Activated naive CD4-positive, alpha-beta T cell treated with anti-CD3 and anti-CD28 coated beads for 36 hours (primary cell): ENCODE measurements at places on chromosomes 2 and 18. TPM values are rescaled to one million over a fixed set of nuclear protein-coding genes. Genes with fewer than 3 reads are reported as not detected.
A peak's percentile ranks its signal among the peaks of the same experiment; 100 is the strongest.

DNA sequence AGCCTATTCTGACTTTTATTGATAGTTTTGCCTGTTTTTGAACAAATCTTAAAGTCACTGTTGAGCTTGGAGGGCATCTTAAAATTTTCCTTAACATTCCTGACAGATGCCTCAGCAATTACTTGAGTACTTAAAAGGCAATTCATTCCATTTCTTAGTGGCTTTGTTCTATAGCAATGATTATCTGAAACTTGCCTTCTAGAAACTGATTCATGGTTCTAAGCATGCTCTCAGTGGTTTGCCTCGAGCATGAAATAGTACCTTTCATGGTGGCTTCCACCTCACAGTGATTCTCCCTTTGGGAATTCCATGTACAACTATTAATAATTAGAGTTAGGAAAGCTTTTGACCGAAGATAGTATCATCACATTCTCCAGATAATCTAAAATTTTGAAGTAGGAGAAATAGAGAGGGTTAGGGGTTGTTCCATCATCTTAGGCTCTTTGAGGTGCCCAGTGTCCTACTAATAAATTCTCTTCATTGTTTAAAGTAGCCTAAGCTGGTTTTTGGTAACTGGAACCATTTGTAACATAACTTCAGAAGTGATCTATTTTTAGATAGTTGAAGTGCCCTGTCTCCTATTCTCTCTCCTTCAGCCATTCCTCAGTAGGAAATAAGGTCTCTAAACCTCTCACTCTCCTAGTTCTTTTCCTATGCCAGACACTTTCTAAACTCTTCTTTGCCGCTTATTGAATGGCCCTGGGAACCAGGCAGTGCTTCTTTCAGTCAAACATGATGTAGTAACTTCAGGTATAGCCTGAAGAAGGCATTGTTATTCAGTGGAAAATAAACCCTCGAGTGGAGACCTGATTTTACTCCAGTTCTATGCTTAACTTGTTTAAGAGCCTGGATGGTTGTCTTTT is 156.1 kb downstream of the HAUS1 start:
- no peak for DNase-seq

GRCh38 chr18:62342884-62343283 is 17.8 kb downstream of the TNFRSF11A start:
- DNase-seq: no peak

DNA sequence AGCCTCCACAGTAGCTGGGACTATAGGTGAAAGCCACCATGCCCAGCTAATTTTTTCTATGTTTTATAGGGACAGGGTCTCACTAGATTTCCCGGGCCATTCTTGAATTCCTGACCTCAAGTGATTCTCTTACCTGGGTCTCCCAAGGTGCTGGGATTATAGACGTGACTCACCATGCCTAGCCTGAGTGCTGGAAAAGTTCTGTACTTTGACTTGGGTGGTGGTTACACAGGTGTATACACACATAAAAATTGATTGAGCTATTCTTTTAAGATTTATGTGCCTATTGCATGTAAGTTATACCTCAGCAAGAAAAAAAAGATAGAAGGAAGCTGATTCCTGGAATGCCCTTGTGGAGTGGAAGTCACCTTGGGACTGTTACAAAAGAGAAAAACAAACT is 34.8 kb upstream of the KCNF1 start:
- no peak for DNase-seq

DNA sequence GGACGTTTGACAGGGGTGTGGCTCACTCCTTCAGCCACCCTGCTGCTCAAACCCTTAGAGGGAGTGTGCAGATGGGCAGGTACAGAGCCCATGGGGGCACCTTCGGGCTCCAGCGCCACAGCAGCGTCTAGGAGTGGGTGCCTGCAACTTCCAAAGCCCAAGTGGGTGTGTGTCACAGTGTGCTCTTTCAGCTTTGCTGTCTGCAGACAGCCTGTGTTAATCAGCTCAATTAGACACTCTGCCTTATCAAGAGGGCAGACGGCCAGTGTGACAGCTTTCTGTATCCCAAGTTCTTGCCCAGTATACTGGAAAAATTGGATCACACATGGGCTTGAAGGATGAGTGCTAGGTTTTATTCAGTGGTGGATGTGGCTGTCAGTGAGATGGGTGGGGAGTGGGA is 96.7 kb downstream of the AP1S3 start:
- DNase-seq: no peak

DNA sequence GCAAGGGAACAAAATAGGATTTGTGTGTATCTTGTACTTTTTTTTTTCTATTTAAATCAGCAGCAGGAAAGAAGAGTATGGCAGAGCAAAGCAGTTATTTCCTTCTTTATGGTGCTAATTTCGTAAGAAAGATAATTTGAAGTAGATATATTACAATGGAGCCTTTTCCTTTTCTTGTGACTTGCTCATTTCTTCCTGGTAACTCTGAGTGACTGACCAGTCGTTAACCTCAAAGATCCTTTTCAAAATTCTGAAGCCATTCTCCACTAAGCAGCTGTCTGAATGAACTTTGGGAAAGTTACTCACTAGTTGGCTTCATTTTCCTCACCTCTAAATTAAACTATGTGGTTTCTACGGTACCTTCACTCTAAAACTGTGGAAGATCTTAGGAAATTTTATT is 24.6 kb downstream of the AFTPH start:
- DNase-seq: no peak

- no peak for DNase-seq
These were observed 92.7 kb upstream of the PARD3B start for GRCh38 chr2:204452464-204453023.

DNA sequence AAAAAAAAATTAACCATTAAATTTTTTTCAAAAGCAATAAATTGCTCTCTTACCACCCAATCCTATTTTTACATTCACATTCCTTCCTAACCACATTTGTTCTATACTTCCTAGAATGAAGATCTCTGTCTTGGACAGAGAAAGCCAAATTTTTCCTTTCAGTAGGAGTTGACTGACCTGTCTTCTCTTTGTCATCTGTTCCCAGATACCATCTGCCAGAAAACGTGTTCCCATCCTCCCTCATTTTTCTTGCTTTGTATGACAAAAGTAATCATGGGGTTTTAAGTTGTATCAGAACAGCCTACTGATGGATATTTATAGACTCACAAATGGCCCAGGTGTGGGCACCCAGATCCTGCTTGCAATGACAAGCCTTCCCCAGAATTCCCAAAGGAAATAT is 182.1 kb downstream of the CYP26B1 start:
- no peak for DNase-seq

- DNase-seq: no peak
These were observed 109.4 kb upstream of the SERTAD2 start for GRCh38 chr2:64763126-64763525.

DNA sequence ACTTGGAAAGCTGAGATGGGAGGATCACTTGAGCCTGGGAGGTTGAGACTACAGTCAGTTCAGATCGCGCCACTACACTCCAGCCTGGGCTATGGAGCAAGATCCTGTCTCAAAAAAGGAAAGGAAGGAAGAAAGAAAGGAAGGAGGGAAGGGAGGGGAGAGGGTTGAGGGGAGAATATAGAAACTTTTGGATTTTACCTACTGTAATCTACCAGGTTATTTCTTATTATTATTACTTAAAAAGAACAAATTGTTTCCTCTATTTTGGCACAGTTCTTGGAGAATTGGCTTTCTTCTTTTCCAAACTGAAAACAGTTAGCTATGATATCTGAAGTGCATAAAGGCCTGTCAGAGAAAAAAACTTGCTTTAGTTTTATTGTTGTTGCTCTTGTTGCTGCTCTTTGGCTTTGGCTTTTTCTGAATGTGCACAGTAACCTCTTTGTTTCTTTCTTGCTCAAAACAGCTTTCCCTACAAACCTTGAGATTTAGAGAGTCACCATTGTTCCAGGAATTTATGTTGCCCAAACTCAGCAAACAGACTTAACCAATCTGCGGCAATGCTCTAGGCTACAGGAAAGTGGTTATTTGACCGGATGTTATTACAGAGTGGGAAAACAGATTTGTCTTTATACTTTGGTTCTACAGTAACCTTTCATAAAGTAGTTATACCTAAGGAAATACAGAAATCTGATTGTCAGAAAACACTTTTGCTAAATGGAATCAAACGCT is 214.9 kb downstream of the XIRP2 start:
- no peak for DNase-seq

- DNase-seq: no peak
These were observed 10.5 kb downstream of the NAPG start for GRCh38 chr18:10536280-10536679.

- no peak for DNase-seq
These were observed 356.0 kb upstream of the GALNT5 start for GRCh38 chr2:156901373-156902031.

DNA sequence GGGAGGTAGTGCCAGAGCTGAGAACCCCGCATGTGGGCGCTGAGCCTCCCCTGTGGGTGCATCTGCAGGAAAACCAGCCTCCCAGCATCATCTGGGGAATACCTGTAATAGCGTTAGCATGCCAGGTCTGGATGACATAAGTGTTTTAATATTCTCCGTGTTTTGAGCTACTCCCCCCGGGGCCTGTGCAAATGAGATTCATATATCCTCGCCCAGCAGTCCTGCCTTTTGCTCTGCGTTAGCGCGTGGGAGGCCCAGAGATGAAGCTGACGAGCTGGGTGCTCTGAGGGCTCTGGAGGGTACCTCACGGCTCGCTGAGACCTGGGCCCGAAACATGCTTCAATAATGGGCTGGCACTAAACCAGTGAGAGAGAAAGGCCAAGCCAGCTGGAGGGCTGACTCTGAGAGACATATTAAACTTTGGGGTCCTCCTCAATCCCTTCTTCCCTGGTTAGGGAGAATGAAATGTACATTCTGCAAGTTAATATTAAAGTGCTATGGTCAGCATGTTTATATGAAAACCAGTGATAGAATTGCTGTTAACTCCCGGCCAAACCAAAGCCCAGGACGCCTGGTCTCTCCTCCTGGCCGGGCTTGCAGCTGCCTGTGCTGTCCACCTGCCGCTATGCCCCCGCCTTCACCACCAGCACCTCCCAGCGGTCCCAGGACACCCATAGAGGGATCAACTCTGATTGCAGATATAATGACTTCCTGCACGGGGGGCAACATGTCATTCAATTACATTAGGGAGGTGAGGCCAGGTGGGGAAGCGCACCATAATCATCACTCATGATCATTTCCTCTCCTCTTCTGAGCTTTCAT is 77.0 kb downstream of the EDAR start:
- DNase-seq: no peak

- no peak for DNase-seq
These were observed 36.9 kb upstream of the RAB6D start for GRCh38 chr2:131400849-131401248.

DNA sequence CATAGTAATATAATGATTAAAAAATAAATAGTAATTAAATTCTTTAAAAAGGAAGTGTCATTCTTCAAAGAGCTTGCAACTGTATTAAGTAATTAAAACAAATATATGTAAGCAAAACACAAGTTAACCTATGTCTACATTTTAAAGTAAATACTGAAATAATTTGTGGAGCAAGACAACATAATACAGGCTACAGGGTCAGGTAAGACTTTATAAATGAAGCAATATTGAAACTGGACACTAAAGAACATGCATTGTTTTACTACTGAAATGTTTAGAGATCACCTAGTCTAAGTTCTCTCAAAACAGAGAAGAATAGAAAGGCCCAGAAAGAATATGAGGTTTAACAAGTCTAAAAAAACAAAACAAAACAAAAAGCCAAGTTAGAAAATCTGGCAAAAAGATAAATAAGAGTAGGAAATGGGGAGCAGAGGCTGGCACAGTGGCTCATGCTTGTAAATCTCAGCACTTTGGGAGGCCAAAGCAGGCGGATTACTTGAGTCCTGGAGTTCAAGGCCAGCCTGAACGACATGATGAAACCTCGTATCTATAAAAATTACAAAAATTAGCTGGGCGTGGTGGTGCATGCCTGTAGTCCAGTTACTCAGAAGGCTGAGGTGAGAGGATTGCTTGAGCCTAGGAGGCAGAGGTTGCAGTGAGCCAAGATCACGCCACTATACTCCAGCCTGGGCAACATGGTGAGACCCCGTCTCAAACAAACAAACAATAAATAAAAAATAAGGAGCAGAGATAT is 34.4 kb downstream of the VPS54 start:
- no peak for DNase-seq

GRCh38 chr2:38601463-38602135 is 1.1 kb downstream of the HNRNPLL start:
- DNase-seq: peak; percentile 22

DNA sequence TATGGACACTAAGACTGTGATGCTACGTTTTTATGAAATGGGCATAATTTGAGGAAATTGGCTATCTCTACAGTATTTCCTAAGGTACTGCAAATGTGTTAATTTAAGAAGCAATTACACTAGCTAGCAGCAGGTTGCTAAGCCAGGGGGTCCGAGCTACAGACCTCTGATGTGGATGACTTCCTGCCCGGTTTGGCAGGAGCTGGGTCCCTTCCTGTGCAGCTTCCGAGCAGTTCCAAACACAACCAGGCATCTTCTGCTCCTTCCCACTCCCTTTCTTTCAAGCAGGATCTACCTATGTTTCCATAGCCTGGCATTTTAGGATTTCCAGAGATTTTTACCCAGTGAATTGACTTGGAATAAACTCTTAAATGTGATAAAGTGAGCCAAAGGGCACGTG is 55.7 kb downstream of the SCN2A start:
- no peak for DNase-seq

DNA sequence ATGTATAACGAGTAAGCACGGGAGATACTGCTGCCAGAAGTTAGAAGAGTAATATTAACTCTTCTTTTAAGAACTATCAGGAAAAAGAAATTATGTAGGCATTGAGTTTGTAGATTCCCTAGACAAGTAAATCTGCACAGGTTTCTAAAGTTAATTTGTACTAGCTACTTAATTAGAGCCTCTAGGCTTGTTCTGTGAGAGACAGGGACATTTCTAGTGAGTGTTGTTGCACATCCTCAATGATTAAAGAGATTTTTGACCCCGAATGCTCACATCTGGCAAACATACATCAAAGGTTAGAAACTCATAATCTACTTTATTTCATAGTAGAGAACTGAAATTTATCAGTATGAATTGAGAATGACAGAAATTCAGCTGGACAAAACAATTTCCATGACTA is 669.0 kb upstream of the CDH7 start:
- no peak for DNase-seq

DNA sequence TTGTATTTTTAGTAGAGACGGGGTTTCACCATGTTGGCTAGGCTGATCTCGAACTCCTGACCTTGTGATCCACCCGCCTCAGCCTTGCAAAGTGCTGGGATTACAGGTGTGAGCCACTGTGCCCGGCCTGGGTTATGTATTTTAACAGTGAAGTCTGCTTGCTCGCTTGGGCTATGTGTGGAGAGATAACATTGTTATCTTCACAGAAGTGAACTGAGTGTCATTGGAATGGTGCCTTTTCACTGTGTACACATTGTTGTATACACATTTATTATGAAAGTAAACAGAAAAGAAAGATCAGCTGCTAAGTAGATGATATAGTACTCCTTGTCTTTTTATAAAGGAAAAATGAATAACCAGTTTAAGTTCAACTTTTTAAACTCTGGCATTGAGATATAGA is 30.4 kb downstream of the RNF138 start:
- no peak for DNase-seq

GRCh38 chr2:24792542-24792873 is 683 bp downstream of the PTRHD1 start:
- no peak for DNase-seq

The MYOM1 gene
- 0.40 TPM for total RNA-seq

The TEX44 gene
- not detected for total RNA-seq

The VIT gene
- total RNA-seq: not detected

The UGT1A3 gene
- not detected for total RNA-seq

The DNER gene
- total RNA-seq: not detected

The RETSAT gene
- total RNA-seq: 19.7 TPM

The PARD3B gene
- 0.15 TPM for total RNA-seq

The DYSF gene
- total RNA-seq: 0.05 TPM

The KCNJ13 gene
- total RNA-seq: not detected

The SERPINE2 gene
- 64.6 TPM for total RNA-seq

The PECR gene
- 20.9 TPM for total RNA-seq
